CD4-positive, alpha-beta T cell treated with Interleukin-12 subunit alpha and Interleukin-12 subunit beta, for 1 hour (primary cell): ENCODE measurements at places on chromosomes 6 and 20.

GRCh38 chr6:167819576-167819975 is 7.1 kb upstream of the AFDN start:
- no peak for DNase-seq

DNA sequence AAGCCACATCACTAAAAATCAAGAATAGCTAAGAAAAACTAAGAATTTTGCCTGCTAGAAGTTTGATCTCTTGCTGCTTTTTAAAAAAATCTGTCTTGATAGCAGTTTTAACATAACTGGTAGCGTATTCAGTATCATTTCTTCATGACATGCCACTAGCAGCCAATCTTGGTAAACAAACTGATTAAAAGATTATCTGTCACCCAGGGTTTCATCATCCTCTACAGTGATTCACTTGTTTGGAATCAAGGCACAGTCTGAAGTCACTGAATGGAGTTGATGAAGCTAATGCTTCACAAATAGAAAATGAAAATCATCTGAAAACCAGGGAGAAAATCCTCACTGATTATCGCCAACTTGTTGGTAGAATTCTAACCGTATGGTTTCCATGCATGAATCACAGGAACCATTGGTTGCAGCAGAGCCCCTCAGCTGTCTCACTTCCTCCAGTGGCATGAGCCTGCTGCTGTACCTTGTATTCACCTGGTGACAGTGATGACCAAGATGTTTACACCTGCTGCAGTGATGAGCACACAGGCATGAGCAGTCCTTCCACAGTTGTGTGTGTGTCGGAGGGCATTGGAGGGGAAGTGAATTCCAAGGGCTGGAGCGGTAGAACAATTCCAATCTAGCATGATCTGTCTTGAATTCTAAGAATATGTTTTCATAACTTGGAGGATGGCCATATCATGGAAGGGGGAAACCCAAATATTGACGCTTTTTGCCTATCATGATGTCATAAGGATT is 275.0 kb downstream of the KHDC1L start:
- no peak for DNase-seq

- no peak for DNase-seq
Measured at GRCh38 chr6:126773112-126773805, 345.2 kb upstream of the RSPO3 start.

DNA sequence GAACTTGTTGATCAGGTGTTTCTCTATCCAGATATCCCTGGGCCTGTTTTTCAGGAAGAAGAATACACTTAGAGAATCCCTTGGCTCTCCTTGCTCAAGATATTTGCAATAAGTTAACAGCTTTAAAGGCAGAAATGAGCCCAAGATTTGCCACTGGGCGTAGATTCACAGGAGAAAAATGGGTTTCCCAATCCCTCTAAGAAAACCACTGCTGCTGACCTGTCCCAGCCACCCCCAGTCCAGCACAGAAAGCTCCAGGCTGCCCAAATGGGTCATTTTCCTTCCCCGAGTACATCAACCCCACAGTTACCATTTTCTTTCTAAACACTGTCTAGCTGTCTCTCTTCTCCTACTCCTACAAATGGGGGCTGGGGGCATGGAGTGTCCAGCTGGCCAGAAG is 67.3 kb downstream of the ANKRD60 start:
- no peak for DNase-seq

- no peak for DNase-seq
Measured at GRCh38 chr20:61997891-61998290, 67.8 kb downstream of the TAF4 start.

GRCh38 chr6:307874-308273 is 15.6 kb downstream of the DUSP22 start:
- DNase-seq, result no peak

GRCh38 chr6:113442040-113442439 is 415.1 kb upstream of the MARCKS start:
- no peak for DNase-seq

- no peak for DNase-seq
Measured at GRCh38 chr20:4161401-4162251, 146.3 kb upstream of the RNF24 start.

- DNase-seq, result no peak
Measured at GRCh38 chr20:6122111-6122872, 538 bp downstream of the FERMT1 start.

GRCh38 chr6:12379181-12379580 is 89.0 kb downstream of the EDN1 start:
- DNase-seq, result no peak
